ENCODE measurements at places on chromosomes 2 and 18.
A peak's percentile ranks its signal among the peaks of the same experiment; 100 is the strongest.

DNA sequence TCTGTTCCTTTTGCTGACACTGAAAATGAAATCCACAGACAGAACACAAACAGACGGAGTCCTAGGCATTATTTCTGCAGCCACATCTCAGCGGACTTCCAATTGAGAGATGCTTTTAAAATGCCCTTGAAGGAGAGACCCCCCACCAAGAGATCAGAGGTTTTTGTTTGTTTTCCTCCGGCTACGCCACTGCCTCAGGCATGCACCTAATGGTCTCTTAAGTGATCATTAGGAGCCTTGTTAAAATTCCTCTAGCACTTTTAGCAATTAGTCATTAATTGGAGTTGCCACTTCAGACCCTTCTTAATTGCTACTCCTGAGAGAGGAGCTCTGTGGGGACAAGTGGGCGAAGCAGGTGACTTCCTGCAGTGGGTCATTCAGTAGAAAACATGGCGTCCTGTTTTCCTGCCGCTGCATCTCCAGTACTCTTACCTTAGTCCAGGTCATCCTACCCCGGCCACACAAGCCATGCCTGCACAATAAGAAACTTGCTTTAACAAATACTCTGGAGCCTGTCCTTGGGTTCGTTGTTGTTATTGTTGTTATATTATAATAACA lies 257.7 kb upstream of the CHAC2 start:
- DNase-seq = no peak

- no peak for DNase-seq
These were observed 95.5 kb downstream of the MTCL1 start for GRCh38 chr18:8800876-8801262.

GRCh38 chr2:205543937-205544702 lies 138.2 kb upstream of the NRP2 start:
- DNase-seq = no peak

- no peak for DNase-seq
These were observed 51.0 kb downstream of the TSHZ1 start for GRCh38 chr18:75261430-75262223.

DNA sequence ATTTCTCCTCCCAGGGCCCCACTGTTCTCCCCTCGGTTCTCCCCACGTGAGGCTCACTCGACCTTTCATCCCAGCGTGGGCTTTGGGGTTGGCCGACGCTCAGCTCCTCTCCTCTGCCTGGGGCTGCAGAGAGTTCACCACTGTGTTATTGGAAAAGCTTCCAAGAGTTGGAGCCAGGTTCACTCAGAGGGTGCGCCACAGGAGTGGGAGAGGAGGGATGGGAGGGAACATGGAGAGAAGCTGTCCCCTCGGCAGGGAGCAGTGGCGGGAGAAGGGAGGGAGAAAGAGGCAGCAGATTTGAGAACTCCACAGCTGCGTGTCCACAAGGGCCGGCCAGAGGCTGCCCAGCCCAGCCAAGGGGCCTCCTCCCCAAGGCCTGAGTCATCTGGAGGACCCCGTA lies 197.1 kb upstream of the SMAD2 start:
- no peak for DNase-seq

GRCh38 chr18:67893916-67894315 lies 377.4 kb upstream of the DSEL start:
- DNase-seq = no peak

- no peak for DNase-seq
These were observed 532 bp downstream of the MYOM1 start for GRCh38 chr18:3219241-3219630.

- no peak for DNase-seq
These were observed 57.7 kb downstream of the ROCK2 start for GRCh38 chr2:11286749-11287148.

DNA sequence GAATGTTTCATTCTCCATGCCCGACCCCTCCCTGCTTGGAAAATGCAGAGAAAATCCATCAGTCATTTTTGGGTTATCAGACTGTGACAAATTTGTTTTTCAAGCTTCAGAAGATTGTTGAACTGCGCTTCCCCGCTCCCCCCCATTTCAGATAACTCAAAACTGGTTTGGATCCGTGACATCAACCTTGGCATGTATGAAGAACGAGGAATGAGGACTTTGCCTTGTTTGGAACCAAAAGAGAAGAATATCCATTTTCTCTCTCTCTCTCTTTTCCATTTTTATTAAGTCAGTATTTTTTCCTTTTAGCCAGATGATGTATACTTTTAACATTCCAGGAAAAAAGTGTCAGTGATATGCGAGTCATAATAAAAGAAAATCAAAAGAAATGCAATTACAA lies 171.6 kb downstream of the BCL2 start:
- DNase-seq = no peak

GRCh38 chr2:82803307-82803706 lies 1655.8 kb downstream of the SUCLG1 start:
- no peak for DNase-seq

DNA sequence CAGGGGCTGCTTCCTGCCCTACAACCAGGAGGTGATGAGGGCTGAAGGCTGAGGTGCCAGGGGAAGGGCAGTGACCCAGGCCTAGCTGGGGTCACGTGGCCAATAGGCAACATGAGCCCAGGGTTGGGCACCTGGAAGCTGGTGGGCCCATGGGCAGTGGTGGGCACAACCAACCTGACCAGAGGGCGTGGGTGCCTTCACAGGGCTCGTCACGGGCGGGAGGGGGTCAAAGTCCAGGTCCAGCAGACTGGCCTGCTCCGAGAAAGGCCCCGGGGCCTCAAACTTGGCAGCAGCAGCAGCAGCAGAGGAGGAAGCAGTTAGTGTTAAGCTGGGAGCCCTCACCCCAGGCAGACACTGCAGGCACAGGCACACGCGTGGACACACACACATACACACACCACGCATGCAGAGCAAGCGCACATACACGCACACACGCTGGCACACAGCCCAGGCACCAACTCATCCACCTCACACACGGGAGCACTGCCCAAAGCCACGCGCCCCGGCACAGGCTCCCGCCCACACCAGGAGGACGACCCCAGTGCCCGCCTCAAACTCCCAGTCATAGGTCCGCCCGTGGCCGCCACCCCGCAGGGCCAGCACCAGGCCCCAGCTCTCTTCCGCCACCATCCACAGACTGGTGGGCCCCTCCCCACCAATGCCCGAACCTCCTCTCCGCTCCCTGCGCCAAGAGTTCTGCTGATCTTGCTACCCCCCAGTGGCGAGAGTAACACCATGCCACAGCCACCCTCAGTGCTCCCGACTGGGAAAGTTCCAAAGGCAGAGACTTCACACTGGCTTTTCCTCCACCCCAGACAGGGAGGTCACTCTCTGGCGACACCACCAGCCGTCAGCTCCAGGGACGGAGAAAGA lies 53.0 kb downstream of the BIN1 start:
- no peak for DNase-seq

DNA sequence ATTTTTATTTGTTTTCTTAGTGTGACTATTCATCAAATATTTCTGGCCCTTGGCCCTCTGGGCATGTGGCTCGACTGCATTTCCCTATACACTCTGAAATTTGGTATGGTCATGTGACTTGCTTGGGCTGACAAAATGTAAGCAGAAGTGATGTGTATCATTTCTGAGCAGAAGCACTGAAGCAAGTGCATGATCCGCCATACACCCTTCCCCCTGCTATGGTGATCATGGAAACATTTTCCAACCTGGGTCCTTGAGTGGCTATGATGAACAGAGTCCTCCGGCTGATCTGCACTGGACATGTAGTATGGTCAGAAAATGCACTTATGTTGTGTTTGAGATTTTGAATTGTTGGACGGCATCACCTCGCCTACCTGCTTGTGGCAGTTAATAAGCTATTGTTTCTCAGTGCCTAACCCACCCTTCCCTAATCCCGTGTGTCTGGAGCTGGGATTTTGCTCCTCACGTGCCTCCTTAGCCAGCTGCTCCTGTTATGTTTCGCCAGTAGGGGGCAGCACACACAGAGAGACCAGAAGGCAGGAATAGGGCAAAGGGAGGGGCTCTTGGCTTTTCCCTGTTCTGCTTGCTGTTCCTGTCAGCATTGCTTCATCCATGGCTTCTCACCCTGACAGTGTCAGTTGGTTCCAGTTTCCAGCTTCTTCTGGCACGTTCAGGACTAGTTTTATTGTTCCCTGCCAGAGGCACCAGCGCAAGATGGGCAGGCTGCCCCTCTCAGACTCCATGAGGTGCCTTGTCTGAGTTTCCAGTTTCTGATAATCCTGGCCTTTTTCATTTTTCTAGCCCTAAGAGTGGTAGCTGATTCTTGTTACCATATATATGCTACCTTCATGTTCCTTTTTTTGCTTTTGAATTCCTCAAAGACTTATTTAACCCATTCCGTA lies 207.4 kb downstream of the ARL6IP6 start:
- DNase-seq = peak; percentile 62

GRCh38 chr2:100214265-100214971 lies 72.0 kb upstream of the AFF3 start:
- no peak for DNase-seq

DNA sequence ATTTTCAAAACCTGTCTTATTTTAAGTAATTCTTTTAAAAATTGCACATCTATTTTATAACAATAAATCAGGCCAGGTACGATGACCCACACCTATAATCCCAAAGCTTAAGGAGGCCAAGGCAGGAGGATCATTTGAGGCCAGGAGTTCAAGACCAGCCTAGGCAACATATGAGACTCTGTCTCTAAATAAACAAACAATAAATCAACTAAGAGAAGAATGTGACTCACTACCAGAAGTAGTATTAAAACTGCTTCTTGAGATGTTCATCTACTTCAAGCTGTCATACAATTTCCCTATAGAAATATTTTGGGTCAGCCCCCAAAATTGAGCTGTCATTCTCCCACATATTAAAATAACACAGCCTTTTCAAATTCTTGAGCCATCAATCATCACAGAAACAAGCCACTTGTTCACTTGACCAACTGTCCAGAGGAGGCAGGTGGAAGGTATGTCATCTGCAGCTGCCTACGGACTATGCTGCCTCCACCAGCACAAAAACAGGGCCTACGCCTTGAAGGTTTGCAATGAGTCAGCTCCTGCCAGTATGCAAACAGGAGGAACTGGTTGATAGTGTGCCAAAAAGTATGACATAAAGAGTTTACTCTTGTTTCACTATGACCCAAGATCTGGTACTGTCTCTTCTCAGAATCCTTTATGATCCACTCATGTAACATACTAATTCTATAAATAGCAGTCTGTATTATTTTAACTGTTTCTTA lies 33.6 kb downstream of the KIDINS220 start:
- peak; percentile 92 for DNase-seq

DNA sequence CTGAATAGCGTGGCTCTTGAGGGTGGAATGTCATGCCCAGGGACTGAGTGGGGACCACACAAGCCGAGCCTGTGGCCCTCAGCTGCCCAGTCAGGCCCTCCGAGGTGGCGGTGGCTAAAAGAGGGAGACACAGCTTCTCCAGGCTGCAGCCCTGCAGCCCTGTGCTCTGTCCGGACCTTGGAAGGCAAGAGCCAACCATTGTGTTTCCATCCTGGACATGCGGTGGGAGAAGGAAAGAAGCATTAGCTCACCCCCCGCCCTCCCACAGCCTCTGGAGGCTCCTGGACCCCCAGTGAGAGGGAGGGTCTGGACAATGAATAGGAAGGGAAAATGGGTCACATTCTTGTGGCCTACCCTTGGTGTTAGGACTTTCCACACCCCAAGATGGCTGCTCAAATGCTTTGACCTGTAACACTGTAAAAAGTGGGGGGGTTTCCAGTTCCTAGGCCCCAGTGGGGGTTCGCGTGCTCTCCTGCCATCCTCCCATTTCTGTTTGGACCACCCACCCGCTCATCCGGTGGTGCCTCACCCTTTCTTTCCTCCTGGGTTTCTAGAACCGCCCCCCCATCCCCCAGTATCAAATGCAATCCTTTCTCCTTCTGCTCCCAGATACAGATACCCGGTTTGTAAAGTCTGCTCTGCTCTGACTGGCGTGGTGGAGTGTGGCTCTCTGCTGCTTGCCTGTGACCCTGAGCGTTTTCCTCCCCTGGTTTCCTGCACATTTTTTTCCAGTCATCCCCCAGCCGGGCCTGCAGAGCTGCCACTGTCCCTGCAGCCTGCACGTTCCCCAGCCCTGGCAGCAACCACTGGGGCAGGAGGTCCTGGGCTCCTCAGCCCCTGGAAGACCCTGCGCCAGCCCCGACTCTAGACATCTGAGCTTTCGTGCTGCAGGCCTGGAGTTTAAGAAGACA lies 36.3 kb upstream of the SMAD7 start:
- DNase-seq = no peak

GRCh38 chr18:63005306-63005705 lies 290.0 kb downstream of the PHLPP1 start:
- no peak for DNase-seq

DNA sequence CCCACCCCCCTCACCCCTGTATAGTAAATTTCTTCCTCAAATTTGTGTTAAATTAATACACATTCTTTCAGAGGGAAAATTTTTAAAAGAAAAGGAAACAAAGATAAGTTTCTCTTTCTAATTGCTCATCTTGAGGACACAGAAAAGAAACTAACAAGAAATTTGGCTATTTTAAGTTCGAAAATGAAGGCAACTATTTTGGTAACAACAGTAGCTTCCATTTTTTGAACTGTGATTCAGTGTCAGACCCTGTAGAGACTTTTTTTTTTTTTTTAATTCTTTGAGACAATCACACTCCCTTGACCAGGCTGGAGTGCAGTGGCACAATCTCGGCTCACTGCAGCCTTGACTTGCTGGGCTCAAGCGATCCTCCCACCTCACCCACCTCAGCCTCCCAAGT lies 194.9 kb downstream of the SS18 start:
- DNase-seq = no peak

GRCh38 chr2:150012986-150013385 lies 425.4 kb upstream of the MMADHC start:
- DNase-seq = no peak

DNA sequence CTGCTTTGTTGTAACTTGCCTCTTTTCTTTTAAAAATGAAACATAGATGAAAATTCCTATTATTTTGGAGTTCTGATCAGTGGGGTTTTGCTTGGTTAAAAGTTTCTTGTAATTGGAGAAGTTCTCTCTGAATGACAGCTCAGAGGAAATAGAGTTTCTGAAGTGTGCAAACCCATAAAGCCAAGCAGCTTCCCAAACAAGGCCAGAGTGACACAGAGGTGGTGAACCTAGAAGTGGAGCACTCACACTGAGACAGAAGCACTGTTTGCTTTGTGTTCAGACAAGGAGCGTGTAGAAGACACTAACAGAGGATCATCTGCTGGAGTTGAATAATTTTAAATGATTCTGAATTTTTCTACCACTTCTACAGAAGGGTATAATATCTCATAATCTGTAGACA lies 49.2 kb downstream of the FBXO48 start:
- no peak for DNase-seq

- DNase-seq = no peak
These were observed 335.3 kb downstream of the PTPRM start for GRCh38 chr18:7902399-7902839.

DNA sequence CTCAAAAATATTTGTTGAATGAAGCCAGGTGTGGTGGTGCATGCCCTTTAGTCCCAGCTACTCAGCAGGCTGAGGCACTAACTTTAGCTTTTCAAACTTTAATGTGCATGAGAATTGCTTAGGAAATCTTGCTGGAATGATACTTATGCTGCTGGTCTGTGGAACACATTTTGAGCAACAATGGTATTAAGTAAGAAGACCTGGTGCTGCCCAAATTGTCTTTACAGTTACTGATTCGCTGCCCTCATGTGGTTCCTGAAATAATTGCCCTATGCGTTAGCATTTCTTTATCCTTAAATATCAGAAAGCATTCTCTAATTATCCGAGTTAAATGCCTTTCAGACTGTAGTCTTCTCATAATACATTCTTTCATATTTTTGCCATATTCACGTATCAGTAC lies 76.0 kb upstream of the SESTD1 start:
- DNase-seq = peak; percentile 30
